ENCODE measurements at places on chromosomes 1 and 21.

- no peak for DNase-seq
Observed at GRCh38 chr1:234565132-234565531, 44.8 kb downstream of the IRF2BP2 start.

DNA sequence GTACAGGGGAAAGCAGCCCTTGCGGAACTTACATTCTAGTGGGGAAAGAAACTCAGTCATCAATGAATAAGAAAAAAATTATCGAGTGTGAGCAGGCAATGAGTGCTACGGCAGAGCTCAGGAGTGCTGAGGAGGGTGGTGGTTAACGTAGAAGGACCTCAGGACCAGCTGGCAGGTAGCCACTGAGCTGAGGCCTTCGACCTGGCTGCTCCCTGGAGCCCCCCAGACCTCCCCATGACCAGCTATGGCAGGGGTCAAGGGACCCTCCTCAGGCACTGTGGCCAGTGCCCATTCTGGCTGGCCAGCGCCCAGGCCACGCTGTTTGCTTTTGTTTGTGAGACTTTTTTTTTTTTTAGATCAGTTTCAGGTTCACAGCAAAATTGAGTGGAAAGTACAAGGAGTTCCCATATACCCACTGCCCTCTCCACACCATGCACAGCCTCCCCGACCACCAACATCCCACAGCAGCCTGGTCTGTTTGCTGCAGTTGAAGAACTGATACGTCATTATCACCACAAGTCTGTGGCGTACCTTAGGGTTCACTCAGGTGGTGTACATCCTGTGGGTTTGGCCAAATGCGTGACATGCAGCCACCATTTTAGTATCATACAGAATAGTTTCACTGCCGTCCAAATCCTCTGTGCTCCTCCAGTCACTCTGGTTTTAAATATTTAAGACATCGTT is 11.8 kb upstream of the TTC22 start:
- DNase-seq = no peak

DNA sequence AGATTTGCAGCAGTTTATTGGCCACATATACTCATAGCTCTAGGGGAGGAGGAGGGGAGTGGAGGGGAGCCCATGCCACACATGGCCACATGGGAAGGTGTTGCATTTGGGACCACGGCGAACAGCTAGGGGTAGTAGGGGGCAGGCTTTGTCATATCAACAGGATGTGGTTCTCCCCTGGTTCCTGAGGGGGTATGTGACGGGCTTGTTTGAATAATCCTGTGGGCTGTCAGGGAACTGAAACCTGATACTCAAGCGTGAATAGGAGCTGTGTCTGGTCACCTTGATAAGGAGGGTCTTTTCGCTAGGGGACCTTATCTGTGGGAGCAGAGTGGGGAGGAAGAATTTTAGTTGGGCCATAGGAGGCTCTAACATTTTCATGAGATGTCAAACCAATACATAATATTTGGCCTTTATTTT is 264.7 kb downstream of the CTH start:
- no peak for DNase-seq

- DNase-seq = no peak
Observed at GRCh38 chr21:33124889-33125288, 54.9 kb downstream of the OLIG1 start.

DNA sequence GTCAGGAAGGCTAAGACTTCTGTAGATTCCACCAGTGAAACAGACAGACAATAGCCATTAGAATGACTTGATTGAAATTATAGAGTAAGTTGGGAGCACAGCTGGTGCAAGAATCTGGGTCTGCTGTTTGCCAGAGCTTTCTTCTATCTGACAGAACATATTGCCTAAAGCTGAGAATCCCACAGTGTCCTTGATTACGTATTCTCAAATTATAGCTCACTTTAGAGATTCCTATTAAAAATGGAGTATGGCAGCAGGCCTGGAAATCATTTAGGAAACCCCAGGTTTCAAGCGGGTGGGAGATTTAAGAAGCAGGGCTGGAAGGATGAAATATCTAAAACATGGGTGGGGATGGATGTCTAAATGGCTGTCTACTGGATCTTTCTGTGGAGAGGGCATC is 639.7 kb upstream of the CXADR start:
- no peak for DNase-seq

DNA sequence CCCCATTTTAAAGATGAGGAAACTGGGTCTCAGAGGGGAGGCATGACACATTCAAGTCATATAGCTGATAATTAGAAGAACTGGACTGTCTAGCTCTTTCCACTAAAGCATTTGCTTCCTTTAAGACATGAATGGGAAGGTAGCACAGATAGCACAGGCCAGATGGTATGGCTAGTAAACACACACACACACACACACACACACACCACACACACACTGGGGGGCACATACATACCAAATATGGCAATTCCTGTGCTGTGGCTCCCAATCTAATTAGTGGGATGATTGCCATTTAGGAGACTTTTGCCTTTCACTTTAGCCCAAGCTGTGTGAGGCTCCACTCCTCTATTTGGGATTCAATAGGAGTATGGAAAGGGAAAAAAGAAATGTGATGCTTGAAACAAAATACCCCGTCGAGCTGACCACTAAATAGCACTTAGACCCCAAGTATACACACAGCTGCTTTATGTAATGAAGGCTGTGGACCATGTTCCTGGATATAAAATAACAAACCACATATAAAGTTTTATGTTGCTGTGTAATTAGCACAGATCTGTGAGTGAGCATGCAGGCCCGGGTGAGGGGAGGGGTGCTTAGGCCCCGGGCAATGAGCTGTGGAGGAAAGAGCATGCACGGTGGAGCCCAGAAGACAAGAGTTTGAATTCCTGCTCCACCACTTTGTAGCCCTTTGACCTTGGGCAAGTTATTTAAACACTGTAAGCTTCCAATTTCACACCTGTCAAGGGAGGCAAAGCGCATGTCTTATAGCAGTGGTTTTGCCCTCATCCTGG is 6.8 kb upstream of the TRABD2B start:
- no peak for DNase-seq

GRCh38 chr1:156500793-156501506 is 375 bp upstream of the MEF2D start:
- peak; percentile 84 for DNase-seq

- DNase-seq = no peak
Observed at GRCh38 chr1:61173118-61173517, 90.8 kb downstream of the NFIA start.

GRCh38 chr1:38735651-38736161 is 123.9 kb downstream of the RRAGC start:
- DNase-seq = no peak

DNA sequence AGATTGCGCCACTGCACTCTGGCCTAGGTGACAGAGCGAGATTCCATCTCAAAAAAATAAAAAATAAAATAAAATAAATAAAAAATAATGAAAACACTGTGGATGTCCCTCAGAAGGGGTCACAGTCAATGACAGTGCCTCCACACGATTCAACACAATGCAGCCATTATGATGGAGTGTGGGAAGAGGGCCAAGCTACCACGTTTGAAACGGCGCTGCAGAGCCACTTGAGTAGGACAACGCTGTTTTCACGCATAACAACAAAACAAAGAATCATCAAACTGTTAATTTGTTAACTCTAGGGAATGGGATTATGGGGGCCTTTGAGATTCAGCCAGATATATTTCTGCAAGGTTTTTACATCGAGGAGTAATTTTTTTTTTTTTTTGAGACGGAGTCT is 36.5 kb downstream of the NKAIN1 start:
- DNase-seq = no peak

DNA sequence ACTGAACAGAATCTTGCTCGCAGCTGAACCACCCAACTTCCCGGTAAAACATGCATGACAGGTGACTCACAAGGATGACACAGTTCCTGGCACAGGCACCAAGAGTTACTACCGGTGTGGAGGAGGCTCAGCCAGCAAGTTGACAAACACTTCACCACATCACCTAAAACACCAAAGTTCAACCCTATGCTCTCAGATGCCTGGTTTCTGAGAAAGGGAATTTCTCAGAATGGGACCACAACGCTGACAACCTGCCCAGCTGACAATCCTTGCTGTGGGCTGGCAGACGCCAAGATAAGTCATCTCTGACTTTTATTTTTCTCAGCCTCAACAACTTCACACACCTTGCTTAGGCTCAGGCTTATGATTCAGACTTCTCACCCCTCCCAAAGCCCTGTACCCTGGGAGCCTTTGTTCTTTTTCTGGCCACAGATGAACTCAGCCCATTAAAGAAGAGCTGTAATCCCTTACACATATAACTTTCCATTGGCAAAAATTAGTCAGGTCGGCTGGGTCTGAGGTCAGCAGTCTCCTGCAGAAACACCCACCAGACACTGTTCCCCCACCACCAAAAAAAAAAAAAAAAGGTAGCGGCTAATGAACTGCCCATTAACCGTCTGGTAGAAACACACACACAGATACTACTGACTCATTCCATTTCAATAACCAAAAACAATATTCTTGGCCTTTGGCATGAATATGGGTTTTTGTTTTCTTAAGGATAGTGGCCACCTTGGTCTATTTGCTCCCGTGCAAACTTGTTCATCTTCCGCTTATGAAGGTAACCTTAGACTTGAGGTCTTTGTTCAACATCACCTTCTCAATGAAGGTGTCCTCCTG is 10.8 kb upstream of the TIAM1 start:
- peak; percentile 49 for DNase-seq

DNA sequence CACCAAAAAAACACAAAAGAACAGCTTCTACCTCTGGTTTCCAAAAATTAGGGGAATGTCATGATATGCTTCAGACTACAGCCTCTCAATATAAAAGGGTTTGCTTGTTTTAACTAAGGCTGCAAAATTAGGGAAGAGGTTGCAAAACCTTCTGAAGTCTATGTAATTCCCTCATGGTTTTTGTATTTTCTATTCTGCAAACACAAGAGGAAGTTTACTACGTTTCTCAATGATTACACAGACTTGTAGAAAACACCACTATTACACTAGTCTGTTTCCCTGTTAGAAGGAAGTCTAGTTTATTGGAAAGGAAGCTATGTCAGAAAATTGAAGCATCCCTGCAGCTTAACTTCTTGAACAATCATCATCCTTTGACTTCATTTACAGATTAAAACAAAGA is 229.7 kb upstream of the FMN2 start:
- DNase-seq = no peak

GRCh38 chr1:64917328-64917861 is 49.0 kb downstream of the JAK1 start:
- no peak for DNase-seq

DNA sequence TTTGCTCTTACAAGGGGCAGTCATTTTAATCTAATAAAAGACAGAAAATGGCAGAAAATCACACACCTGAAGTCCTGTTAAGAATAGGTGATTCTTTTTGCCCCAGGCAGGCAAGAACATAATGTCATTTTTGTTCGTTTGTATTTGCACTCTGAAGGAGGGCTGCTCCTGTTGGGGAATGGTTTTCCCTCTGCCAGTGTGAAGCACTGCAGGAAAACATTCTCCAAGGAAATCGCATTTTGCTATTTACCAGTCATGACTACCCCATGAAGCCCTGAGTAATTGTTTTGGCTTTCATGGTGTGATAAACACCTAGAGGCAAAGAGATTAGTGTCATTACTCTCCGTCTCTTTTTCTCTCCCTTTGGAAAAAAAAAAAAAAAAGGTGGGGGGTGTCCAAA is 345.5 kb downstream of the NTNG1 start:
- no peak for DNase-seq

Data from activated CD4-positive, CD25-positive, alpha-beta regulatory T cell treated with anti-CD3 and anti-CD28 coated beads, Interleukin-2, amount 50 U/mL, for 16 hours (primary cell).